ENCODE measurements at places on chromosomes 6 and 20.

- DNase-seq = no peak
Observed at GRCh38 chr6:45556828-45557227, 179.1 kb upstream of the SUPT3H start.

GRCh38 chr6:152973916-152974315, 8.9 kb downstream of the FBXO5 start:
- DNase-seq = no peak

GRCh38 chr20:34562641-34563040, 4.1 kb downstream of the MAP1LC3A start:
- DNase-seq = no peak

- DNase-seq = no peak
Observed at GRCh38 chr6:117531809-117532725, 49.6 kb downstream of the DCBLD1 start.

DNA sequence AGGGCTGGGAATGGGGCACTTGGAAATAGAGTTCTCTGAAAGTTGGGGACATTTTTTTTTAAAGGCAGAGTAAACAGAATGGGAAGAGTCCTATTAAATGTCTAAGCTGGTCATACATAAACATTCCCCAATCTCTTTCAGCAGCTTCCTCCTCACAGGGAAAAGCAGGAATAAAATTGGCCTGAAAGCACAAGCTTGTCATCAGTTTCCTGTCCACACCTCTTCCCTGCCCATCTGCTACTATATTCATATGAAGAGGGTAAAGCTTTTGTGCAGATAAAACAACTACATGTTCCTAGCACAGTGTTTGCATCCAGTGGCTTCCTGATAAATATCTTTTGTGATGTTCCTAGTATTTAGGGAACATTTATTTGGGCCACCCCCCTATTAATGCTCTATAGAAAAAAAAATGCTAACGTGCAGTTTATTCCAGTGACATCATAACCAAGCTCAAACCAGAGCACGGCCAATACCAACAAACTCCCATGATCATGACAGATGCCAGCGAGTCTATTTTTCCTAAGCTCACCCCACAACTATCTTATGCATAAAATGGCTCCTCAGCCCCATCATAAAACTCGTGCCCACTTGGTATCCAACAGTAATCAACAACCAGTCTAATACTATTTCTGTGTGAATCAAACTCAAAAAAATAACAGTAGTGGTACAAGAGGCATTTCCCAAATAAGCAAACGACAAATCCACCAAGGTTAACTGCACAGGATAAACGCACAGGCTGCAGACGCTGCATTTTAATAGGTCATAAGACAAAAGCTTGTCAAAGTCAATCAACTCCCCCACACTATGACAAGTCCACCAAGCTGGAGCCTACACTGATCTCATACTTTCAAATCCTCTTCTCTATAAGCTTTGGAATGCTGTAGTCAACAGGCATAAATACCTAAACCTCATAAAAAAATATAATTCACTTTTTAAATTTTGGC, 95.3 kb downstream of the EPB41L2 start:
- DNase-seq = no peak

DNA sequence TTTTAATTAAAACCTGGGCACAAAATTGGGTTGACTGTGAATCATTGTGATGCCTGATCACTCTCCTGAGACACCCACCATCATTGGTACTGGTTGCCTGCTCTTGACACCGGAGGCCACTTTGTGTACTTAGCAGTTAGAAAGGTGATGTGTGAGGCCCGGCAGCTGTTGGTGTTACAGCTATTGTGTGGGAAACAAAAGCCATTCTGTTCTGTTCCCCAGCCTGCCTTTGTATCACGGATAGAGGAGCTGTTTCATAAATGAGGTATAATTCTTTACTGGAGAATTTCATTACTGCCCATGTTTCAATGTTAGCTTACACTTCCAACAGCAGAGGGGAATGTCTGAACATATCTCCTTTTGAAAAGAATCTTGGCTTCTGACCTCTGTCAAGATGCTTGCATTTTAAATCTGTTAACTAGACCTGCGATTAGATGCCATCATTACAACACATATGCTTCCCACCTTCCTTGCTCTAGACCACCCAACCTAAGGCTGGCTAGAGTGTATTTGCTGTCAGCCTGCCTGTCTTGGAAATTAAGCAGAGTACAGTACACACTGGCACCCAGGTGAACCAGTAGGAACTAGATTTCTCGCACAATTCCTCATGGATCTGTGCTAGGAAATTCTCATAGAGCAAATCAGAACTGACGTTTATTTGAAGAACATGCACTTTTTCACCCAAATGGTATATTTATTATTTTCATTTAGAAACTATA, 142.4 kb upstream of the INSM1 start:
- DNase-seq = no peak

GRCh38 chr6:13081189-13081563, 247.2 kb downstream of the TBC1D7 start:
- DNase-seq = no peak

GRCh38 chr6:138109042-138109997, 2.1 kb upstream of the PERP start:
- DNase-seq = peak; percentile 67

DNA sequence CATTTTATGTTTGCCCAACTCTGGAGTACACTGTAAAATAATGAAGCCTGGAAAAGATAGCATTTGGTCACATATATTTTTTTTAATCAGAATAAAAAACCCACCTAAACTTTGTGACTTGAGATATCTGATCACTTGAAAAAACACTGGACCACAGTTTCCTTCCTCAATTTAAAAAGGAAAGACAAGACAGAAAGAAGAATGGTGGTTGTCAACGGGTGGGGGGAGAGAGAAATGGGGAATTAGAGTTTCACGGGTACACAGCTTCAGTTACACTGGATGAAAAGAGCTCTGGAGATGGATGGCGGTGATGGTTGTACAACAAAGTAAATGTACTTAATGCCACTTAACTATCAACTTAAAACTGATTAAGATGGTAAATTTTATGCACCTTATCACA, 14.7 kb upstream of the DST start:
- DNase-seq = no peak

DNA sequence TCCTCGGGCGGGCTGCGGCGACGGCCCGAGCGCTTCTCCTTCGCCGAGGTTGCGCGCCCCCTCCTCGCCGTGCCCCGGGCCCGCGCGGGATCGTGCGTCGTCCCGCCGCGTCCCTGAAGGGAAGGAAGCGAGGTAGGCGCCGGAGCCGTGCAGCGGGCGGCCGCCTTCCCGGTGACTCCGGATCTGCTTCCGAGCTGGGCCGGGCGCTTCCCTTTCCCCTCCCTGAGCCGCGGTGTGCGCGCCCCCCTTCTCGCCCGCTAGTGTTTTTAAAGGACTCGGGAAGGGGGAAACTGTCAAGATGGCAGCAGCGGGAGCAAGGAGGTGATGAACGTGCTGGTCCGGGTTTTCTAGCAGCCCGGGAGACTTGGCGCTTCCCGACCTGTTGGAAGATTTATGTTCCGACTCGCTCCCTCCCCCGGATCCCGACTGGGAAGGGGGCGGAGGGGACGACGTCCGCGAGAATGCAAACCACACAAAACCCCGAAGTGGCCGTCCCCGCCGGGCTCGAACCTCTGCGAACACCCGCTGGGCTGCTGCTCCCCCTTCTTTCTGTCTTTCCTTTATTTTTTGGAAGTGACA, 744 bp upstream of the FOXO3 start:
- no peak for DNase-seq

- peak; percentile 86 for DNase-seq
Observed at GRCh38 chr6:30678964-30679726, 6.3 kb upstream of the DHX16 start.

- DNase-seq = no peak
Observed at GRCh38 chr20:40670253-40670652, 18.8 kb downstream of the MAFB start.

GRCh38 chr6:34300332-34300751, 51.5 kb upstream of the SMIM29 start:
- DNase-seq = no peak

- DNase-seq = no peak
Observed at GRCh38 chr20:31677553-31678260, 40.0 kb downstream of the COX4I2 start.

DNA sequence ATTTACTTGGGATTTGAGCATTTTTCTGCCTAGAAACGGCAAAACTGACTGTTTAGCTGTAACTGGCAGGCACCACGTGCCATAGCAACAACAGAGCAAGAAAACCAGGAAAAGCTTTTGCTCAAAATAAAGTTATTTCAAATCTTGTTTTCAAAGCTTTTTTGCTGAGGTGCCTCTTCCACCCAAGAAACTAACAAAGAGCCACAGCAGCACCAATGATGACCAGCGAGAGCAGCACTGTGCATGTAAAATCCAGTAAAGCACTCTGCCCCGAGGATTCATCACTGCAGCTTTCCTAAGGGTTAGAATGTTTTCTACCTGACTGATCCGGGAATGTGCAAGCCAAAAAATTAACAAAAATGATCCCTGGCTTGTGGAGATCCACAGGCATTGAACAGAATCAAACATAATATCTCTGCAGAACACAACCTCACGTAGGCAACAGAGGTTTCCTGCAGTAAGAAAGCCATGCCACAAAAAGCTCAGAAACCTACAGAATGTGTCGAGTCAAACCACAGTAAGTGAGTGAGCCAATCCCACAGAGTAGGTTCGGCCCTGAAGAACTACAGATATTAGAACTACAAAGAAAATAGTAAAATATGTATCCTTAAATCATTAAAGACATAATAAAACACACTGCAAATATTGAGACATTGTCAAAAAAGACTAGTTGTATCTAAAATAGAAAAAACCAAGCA, 7.4 kb upstream of the ULBP3 start:
- no peak for DNase-seq

DNA sequence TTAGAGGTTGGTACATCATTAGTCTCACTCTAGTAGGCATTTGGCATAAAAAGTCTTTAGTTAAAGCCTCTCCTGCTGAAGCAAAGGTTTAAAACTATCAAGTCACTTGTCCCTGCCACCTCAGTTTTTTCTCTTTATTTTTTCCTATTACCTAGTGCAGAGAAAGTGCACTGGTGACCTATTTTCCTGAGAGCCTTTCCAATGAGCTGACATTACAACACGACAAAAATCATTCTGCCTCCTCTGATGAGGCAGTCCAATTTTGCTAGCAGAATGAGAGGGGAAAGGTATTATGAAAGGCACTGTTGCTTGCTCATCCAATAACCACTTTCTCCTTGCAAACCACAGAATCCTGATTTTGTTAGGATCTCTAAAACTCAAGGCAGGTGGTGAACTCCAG, 73.3 kb upstream of the SGK1 start:
- DNase-seq = no peak

DNA sequence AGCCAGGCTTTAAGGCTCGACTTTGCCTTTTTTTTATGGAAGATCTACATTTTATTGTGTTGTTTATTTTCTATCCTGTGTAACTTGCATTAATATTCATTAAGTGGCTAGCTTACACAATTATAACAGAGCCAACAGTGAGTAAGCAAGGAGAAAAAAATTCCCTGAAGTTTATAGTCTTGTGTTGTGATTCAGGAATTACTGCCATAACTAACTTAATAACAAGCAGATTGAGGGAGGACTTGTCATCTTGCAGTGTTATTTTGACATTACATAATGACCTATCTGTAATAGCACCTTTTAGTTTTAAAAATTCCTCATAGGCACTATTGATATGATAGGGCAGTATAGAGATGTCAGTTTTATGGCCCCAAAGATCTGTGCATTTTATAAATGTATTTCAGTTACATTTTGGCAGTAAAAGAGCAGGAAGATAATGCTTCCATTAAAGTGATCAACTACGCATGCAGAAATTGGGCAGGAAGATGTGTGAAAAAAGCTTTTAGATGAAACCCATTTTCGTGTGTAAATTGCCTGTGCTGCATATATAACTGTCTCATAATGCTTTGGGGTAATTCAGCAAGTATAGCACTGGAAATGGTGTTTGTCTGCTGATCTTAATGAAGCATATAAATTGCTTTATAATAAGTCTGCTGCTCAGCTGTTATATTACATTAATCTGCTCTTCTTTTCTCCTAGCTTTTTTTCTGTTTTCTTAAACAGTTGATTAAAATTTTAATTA, 123.0 kb downstream of the SMAP1 start:
- DNase-seq = no peak

Data from stimulated activated CD4-positive, alpha-beta T cell treated with anti-CD3 and anti-CD28 coated beads, Interleukin-1b, Interleukin-23, amount 100 ng/mL, for 24 hours (primary cell).